Lower lobe of right lung (tissue), 2 donors: ENCODE measurements at places on chromosomes 2 and 18.

- no peak for DNase-seq
Observed at GRCh38 chr2:156590085-156590739, 154.0 kb downstream of the GPD2 start.

DNA sequence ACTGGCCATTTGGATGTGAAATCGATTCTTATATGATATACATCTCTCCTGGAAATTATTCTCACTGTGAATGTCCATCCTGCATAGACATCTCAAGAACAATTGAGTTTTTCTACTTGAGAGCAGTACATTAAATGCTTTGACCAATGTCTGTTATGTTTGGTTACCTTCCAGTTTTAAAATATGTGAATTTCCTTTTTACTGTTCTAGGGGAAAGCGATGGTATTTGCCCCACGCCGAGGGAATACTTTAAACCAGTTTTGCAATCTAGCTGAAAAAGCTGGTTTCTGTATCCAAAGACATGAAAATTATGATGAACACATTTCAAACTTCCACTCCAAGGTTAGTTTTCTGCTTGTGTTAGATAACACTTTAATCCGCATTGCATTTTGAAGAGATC is 175.3 kb upstream of the SIX3 start:
- no peak for DNase-seq

GRCh38 chr2:9032536-9033255 is 29.2 kb upstream of the MBOAT2 start:
- no peak for DNase-seq

- no peak for DNase-seq
Observed at GRCh38 chr2:147255812-147256211, 589.0 kb upstream of the ACVR2A start.

DNA sequence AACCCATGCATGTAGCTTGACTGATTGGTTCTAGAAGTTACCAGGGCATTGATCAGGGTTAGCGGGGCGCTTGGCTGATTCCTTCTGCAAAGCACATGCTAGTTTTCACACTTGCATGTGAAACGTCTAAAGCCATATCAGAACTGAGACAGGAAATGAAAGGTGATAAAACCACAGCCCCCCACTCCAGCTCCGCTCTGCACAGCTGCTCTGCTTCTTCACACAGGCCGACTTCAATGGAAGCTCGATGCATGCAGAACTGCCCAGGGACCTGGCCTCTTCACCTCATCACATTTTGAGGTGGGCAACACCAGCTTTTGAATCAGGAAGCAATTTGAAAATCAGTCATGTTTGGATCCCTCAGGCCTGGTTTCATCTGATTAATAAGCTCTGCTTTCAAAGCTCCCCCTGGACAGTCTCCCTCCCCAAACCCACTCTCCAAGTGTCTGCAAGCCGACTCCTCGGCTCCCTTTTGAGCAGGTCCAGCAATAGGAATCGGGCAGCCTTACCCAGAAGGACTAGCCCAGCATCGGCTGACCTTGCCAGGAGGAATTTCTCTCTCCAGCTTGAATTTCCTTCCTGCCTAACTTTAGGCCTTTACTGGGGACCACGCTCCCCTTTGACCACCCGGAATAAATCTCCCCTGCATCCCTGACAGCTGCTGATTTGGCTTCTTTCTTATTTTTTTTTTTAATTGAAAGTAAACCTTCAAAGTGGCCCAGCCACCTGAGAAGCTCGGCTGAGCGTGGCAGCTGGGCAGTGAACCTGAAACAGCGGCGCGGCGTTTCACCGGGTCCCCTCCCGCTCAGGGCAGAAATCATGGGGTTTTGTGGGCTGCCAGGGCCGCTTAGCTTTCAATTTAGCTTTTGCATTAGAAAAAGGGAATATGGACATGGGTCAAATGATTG is 31.7 kb downstream of the HRH4 start:
- DNase-seq = no peak

- no peak for DNase-seq
Observed at GRCh38 chr2:32453242-32454062, 96.6 kb downstream of the BIRC6 start.

GRCh38 chr2:231168460-231169139 is 29.8 kb upstream of the ARMC9 start:
- DNase-seq = no peak

DNA sequence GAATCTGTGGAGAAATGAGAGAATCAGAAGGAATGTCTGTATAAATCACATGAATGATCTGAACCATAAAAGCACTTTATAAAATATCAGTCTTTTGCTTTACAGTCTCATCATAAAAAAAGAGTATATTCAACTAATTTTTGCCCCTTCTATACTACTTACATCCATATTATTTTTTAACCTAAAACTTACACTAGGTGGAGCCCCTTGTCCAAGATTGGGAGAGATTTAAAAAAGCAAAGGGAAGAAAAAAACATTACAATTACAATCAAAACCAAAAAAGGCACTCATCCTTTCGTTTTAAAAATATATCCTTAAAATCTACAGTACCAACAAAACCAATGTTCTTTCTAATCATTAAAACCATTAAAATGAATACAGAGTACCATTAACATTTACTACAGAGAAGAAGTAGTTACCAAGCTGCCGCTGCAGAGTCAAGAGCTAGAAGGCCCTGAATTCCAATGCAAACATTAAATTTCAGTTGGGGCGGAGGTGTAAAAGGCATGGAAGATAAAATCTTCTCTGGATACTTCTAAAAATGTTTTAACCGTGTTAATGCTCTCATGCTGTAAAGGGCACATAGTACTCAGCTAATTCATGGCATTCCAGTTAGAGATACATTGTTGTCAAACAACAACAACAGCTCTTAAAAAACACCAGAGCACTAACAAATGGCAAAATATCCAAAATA is 56.7 kb upstream of the EPB41L3 start:
- DNase-seq = no peak

GRCh38 chr2:2832657-2833056 is 501.6 kb upstream of the MYT1L start:
- DNase-seq = no peak

- DNase-seq = no peak
Observed at GRCh38 chr2:203675086-203675485, 31.4 kb upstream of the CD28 start.

GRCh38 chr2:11446733-11447248 is 19.2 kb downstream of the E2F6 start:
- no peak for DNase-seq

DNA sequence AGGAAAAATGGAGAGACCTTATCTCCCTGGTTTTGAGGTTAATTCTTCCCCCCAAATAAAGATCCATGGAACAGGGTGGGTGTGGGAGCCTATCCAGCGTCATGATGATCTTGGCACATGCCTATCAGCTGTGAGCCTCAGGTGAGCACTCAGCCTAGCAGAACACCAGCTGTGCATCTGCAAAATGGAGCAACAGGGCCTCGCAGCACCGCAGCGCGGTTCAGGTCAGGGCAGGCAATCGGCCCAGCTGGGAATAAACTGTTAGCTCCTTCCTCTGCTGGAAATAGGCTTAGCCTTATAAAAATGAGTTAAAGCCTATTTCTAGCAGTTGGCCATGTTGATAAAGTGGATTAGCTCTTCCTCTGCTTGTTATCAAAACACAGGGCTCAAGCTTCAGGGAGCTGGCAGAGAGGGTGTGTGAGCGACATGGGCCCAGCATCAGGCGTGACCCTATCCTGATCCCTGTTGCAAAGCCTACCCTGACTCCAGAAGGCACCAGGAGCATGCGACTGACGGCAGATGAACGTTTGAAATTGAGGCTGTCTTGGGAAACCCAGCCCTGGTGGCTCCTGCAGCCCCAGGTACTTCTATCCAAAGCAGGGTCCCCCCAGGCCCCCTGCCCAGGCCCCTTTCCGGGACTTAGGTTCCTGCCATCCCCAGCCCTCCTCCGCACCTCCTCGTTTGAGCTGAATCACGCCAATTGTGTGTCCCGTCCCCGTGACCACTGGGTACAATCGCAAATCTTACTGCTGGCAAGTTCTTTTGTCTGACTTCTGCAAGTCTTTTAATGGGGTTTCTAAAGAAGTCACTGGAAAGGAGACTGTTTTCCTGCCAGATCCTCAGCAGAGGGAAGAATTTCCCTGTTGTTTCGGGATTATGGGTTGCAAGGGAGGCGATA is 35.4 kb downstream of the ARHGEF4 start:
- DNase-seq = no peak

- no peak for DNase-seq
Observed at GRCh38 chr2:204964414-204964813, 419.1 kb downstream of the PARD3B start.

DNA sequence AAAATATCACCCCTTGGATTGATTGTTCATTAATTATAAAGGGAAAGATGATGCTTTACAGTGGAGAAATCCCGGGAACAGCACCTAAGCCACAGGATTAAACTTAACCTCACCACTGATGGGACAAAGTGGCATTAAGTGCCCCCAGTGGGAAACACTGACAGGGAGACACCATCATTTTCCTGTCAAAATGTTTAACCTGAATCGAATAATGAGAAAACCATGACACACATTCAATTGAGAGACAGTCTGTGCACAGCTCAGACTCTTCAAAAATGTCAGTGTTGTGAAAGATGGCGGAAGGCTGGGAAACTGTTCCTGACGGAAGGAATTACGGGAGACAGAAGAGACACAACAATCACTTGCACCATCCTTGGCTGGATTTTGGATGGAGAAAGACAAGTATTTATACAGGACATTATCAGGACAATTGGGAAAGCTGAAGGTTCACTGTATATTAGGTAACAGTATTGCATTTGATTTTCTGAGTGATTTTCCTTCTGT is 111.8 kb upstream of the ASB18 start:
- no peak for DNase-seq

DNA sequence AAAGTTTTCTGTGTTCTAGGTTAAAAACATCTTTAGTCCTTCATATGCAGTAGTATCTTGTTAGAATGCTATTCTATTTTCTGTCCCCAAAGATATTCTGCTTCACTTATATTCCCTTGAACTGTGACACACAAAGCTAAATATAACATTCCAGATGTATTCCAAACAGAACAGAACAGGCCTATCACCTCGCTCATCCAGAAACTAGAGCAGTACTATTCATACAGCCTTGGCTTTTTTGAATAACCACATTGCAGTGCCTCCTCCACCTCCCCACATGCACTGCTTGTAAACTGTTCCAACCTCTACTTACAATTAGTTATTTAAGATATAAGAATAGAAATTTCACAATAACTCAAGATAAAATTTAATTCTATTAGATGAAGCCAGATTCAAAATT is 196.8 kb downstream of the EXOC6B start:
- DNase-seq = no peak

DNA sequence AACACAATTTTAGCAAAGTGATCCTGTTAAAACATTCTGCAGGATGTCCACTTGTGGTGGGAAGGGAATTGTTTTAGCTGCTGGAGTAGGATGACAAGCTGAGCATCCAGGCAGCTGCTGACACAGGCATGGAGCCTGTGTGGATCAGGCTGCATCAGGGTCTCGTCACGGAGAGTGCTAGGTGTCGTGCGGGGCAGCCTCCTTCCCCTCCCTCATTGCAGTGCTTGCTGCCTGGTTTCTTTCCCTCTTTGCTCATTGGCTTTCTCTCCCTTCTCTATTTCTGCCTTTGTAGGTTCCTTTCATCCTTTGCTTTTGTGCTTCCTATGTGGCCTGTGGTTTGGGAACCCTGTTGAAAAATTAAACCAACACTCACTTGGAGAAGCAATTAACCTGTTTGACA is 172.9 kb downstream of the TPGS2 start:
- no peak for DNase-seq

DNA sequence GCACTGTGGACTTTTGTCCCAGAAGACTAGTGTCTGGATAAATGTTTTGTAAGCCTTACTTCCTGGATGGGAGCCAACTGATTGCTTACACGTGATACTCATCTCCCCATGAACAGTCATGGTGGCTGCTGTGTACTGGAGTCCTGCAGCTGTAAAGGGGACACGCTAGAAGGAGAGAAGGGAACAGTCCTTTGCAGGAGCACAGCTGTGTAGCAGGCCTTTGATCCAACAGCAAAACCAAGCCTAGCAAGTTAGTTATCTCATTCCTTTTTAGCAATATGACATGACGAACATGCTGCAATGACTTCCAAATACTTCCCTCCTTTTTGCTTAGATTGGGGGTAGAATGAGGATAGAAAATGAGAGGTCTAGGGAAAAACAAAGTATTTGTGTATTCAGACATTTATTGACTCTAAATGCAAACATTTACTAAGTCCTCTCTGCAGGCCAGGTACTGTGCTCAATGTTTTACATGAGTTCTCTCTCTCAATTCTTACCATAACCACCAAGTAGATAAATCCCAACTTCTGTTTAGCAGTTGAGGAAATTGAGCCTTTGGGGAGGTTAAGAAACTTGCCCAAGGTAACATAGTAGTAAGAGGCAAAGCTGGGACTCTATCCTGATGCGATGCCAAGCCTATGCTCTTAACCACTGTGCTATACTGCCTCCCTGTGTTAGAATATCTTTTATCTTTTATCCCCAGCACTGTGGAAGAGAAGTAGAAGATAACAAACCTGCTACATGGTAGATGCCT is 55.4 kb upstream of the CD28 start:
- no peak for DNase-seq

GRCh38 chr18:60893355-60894097 is 439.7 kb upstream of the CDH20 start:
- no peak for DNase-seq

GRCh38 chr2:11553661-11554398 is 20.0 kb downstream of the GREB1 start:
- DNase-seq = no peak

DNA sequence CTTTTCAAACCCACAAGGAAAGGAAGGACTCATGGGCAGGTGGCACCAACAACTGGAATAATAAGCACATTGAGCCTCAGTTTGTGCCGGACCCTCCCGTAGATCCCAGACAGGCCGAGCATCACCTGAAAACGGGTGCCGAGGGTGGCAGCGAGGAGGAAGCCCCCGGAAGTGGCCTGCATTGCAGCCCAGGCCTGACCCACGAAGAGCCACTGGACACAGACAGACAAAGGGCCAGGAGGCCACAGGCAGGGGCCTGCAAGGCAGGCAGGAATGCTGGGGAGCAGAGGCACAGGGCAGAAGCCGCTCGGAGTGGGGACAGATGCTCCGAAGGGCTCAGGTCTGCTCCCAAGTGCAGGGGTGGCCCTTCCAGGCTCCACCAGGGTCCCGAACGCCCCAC is 31.7 kb downstream of the MTERF4 start:
- no peak for DNase-seq

DNA sequence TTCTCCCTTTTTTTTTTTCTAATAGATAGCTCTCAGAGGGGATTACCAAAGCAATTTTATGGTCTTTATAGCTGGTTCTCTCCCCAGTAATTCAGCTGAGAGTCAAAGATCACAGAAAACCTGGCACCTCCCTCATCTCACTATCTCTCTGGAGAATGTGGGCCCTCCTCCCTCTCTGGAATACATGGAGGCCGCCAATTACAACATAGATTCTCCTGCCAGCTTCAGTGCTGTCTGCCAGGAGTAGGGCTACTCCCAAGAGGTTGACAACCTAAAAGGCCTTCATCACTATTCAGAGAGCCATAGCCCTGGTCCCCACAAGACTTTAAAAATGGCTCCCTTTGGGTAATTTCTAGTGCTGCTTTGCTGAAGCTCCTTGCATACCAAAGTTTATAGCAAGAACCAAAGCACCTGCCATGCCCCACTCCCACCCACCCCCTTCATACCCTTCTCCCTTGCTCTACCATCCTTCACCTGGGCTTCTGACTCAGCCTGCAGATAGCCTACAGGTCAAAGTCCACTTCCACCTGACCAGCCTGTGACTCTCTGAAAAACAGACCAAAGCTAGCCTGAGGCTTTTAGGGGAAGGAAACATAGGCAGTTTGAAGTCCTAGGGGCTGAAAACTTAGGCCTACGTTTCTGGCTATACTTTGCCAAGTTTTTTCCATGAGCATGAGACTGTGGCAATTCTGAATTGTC is 472.3 kb downstream of the TNS1 start:
- no peak for DNase-seq

- DNase-seq = no peak
Observed at GRCh38 chr2:38533757-38534545, 68.8 kb downstream of the HNRNPLL start.

GRCh38 chr2:15973481-15974401 is 33.4 kb downstream of the MYCN start:
- DNase-seq = no peak
